Activated CD8-positive, alpha-beta memory T cell treated with anti-CD3 and anti-CD28 coated beads for 24 hours (primary cell): ENCODE measurements at places on chromosomes 4 and X.

DNA sequence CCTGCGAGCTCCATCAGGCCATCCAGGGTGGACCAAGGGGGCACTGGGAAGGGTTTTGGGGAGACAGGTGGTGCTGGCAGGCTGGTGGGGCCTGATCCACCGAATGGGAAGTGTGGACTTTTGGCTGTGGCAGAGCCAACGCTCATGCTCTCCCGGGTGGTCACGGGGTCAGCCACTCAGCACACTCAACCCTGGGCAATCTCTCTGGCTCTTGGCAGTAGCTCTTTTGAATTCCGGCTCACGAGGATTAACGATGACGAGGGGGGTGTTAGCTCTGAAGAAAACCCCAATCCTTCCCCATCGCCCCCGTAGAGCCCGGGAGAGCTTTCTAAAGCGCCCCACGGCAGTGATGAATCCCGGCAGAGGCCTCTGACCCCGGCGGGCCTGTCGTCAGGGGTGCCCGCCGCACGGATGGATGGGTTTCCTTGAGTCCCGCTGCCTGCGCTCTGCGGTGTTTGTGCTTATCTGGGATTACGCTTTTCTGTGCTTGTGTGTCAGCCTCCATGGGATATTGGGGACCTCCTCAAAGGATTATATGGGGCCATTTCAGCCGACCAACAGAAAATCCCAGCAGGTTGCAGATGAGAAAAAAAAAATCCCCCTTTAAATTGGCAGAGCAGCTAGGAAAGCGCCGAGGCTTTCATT is 156.8 kb upstream of the PSAPL1 start:
- no peak for DNase-seq

DNA sequence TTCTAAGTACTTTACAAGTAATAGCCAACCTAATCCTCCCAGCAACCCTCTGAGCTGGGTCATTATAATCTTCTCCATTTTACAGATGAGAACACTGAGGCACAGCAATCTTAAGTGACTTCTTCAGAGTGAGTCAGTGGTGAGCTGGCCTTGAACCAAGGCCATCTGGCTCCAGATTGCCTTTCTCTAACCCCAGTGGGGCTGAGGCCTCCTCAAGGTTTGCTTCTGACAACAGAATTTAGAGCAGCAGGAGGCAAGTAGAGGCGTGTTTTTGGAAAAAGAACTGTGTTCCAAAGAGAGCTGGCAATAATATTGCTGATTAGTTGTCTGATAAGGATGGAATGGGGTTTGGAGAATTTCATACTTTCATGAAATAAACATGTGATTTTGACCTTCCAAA is 41.2 kb downstream of the PIR start:
- DNase-seq: no peak

GRCh38 chr4:74971862-74972261 is 38.9 kb downstream of the PARM1 start:
- DNase-seq: no peak

GRCh38 chrX:2698604-2699003 is 7.5 kb downstream of the CD99 start:
- no peak for DNase-seq

DNA sequence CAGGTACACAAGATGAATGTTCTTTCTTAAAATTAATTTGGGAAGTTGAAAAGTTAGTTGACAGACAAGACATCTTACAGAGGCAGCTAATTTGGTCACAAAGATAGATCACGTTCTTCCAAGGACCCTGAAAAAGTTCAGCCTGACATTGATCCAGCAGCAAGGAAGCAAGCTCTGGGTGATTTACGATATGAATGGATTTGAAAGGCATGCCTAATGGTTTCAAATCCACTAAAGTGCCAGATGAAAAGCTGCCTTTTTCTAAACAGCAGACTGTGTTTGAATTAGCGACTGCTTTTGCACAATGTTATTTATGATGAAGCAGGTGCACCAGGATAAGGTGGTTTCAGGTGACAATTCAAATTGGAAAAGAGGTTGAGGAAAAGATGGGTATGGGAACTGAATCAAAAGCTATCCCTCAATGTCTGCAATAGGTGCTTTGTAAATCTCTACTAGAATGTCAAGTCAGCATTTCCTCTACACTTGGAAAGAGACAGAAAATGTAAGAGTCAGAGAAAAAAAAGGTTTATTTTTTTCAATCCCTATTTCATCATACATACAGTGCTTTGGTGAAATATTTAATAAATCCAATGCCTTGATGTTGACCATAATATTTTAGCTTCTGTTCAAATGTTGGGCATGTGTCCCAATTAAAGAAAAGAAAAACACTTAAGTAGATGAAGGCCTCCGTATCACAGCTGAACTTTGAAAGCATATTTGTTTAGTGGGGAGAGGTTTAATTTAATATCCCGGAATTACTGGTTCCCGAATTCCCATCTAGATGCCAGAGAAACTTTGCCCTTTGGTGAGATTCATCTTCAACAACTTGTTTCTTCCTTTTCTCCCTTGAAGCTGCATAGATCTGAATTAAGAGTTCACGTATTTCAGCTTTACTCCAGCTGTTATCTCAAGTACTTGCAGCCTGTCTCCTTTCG is 6.0 kb downstream of the RASGEF1B start:
- DNase-seq: no peak

- DNase-seq: no peak
Measured at GRCh38 chr4:119152741-119153140, 17.1 kb downstream of the MYOZ2 start.

DNA sequence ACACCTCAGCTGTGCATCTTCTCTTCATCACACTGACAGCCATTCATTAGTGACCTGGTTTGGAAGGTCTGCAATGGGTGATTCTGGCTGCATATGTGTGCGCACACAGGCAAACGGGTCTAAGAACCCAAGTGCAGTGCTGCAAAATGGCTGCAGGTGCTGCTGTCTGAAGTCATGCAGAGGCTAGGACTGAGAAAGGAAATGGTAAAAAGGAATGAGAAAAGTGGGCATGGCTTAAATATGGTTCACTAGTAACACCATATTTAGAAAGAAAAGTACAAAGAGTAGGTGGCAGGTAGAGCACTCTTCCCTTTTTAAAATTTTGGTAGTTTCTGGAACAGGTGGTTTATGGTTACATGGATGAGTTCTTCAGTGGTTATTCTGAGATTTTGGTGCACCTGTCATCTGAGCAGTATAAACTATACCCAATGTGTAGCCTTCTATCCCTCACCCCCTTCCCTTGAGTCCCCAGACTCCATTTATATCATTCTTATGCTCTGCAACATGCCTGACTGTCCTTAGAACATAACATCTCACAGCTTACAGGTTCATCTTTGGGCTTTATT is 78.4 kb downstream of the CCNG2 start:
- no peak for DNase-seq
